ENCODE measurements at places on chromosomes 7 and 10. TPM values are rescaled to one million over a fixed set of nuclear protein-coding genes. Genes with fewer than 3 reads are reported as not detected.

DNA sequence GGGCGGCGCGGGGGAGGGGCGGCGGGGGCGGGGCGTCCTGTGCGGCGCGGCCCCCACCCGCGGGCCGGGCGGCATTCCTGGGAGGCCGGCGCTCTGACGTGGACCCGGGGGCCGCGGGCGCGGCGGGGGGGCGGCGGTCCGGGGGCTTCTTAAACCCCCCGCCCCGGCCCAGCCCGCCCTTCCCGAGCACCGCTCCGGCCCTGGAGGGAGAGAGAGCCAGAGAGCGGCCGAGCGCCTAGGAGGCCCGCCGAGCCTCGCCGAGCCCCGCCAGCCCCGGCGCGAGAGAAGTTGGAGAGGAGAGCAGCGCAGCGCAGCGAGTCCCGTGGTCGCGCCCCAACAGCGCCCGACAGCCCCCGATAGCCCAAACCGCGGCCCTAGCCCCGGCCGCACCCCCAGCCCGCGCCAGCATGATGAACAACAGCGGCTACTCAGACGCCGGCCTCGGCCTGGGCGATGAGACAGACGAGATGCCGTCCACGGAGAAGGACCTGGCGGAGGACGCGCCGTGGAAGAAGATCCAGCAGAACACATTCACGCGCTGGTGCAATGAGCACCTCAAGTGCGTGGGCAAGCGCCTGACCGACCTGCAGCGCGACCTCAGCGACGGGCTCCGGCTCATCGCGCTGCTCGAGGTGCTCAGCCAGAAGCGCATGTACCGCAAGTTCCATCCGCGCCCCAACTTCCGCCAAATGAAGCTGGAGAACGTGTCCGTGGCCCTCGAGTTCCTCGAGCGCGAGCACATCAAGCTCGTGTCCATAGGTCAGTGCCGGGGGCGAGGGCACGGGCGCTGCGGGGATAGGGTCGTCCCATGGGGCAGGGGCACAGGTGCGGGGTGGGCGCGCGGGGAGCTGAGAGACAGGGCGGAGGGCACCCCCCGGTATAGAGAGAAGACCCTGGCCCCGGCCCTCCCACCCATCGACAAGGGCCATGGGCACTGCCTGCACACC lies at the start of gene FLNC:
Gene FLNC, plus strand, starts transcription at position 176 of the 947 bp plus-strand sequence. Its CDS starts 232 bp downstream, at position 408.
- peak; percentile 61 for DNase-seq
- H3K4me3 ChIP-seq = peak within 1 kb of the TSS; percentile 74
- H3K27me3 ChIP-seq = no peaks in the 10 kb centered on the region
- peak within 1 kb of the TSS; percentile 42 for H3K27ac ChIP-seq

GRCh38 chr10:34506786-34507185 lies 308.3 kb downstream of the PARD3 start:
- no peak overlapping the region for H3K4me3 ChIP-seq
- no peaks in the 10 kb centered on the region for H3K27me3 ChIP-seq
- H3K4me1 ChIP-seq = 0 out of 2 replicates have a peak, but pooled peaks cover 4% of the 10 kb centered on the region
- H3K27ac ChIP-seq = no peak overlapping the region
- H3K36me3 ChIP-seq = no peaks in the 10 kb centered on the region
- no peak for DNase-seq

GRCh38 chr7:131722371-131722770 lies 165.9 kb upstream of the PODXL start:
- H3K27ac ChIP-seq = no peak overlapping the region
- H3K4me3 ChIP-seq = no peak overlapping the region
- no peak for DNase-seq

SMKR1 gene
- not detected for total RNA-seq

AMPH gene
- total RNA-seq = not detected

All from Caco-2 (cell line).